ENCODE measurements at places on chromosomes 2 and 18. TPM values are rescaled to one million over a fixed set of nuclear protein-coding genes. Genes with fewer than 3 reads are reported as not detected.

Gene KCNG2
- total RNA-seq, result not detected

Gene LOXL3
- 0.32 TPM for total RNA-seq

Gene CYRIA
- 0.60 TPM for total RNA-seq

Gene RNF125
- 0.18 TPM for total RNA-seq

Gene M1AP
- not detected for total RNA-seq

Gene PRSS56
- 0.20 TPM for total RNA-seq

Gene CFAP65
- 0.11 TPM for total RNA-seq

Gene KHK
- 7.5 TPM for total RNA-seq

Gene GPBAR1
- total RNA-seq, result 0.12 TPM

Gene CENPA
- 46.7 TPM for total RNA-seq

Gene ATG16L1
- total RNA-seq, result 40.4 TPM

Gene NR4A2
- 2.4 TPM for total RNA-seq

All from A549 treated with ZK216348 at 1 μM for 4 hours (cell line).